Fibroblast of mammary gland (primary cell): ENCODE measurements at places on chromosomes 11 and 22.

DNA sequence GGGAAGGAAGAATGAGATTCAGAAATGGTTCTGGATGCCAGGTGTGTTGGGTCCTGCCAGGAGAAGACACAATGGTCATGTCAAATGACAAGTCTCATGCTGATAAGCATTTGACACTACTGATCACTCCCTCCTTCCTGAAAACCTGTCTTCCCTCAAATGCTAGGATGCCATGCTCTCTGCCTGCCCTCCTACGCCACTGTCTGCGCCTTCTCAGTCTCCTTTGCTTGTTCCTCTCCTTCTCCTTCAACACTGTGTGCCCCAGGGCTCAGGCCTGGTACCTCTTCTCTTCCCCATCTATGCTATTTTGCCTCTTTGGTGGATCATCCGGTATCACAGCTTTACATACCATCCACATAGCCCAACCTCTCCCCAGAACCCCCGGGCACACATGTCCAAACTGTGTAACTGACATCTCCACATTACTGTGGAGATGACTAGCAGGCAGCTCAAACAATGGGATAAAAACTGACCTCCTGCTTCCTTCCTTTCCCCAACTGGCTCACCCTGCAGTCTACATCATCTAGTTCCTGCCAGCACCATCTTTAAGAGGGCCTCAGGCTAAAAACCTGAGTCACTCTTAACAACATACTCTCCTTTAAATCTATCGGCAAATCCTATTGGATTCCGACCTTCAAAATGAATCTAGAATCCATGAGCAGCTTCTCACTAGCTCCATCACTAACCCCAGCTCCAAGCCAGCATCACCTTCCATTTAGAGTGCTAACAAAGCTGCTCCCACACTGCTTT lies 8.2 kb downstream of the AP1B1 start:
- no peak for DNase-seq

DNA sequence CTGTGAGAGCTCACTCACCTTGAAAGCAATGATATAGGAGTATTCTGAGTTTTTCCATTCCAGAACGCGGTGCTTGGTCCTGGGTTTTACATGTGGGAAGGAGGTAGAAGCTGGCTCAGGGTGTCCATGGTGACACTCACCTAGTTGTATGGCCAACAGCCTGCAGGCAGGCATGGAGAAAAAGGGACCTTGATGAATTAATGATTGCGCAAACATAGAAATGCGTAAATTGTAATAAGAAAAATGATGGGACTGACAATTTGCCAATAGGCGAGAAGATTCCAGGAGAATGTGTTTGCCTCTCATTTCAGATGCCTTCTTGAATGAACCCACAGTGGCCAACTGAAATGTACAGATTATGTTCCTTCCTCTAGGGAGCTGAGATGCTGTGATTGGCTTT lies 53.4 kb upstream of the MYO18B start:
- DNase-seq, result no peak

GRCh38 chr11:12469451-12469850 lies 92.1 kb downstream of the PARVA start:
- peak; percentile 50 for DNase-seq

GRCh38 chr22:47144791-47145425 lies 382.5 kb downstream of the TBC1D22A start:
- no peak for DNase-seq

DNA sequence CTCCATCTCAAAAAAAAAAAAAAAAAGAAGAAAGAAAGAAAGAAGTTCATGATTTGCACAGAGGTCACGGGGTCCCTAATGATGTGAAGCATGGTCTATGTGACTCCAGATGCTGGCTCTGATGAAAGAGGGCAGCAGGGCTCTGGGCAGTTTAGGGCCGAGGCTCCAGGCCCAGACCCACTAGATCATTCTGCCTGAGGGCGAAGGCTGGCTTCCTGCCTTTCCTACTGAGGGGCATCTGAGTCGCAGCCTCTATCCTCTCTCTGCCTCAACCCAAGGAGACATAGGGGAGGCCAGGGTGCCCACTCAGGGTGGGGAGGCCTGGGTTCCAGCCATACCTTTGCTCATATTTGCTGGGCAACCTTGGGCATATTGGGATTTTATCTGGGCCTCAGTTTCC lies 4.8 kb downstream of the SLC35E4 start:
- no peak for DNase-seq

DNA sequence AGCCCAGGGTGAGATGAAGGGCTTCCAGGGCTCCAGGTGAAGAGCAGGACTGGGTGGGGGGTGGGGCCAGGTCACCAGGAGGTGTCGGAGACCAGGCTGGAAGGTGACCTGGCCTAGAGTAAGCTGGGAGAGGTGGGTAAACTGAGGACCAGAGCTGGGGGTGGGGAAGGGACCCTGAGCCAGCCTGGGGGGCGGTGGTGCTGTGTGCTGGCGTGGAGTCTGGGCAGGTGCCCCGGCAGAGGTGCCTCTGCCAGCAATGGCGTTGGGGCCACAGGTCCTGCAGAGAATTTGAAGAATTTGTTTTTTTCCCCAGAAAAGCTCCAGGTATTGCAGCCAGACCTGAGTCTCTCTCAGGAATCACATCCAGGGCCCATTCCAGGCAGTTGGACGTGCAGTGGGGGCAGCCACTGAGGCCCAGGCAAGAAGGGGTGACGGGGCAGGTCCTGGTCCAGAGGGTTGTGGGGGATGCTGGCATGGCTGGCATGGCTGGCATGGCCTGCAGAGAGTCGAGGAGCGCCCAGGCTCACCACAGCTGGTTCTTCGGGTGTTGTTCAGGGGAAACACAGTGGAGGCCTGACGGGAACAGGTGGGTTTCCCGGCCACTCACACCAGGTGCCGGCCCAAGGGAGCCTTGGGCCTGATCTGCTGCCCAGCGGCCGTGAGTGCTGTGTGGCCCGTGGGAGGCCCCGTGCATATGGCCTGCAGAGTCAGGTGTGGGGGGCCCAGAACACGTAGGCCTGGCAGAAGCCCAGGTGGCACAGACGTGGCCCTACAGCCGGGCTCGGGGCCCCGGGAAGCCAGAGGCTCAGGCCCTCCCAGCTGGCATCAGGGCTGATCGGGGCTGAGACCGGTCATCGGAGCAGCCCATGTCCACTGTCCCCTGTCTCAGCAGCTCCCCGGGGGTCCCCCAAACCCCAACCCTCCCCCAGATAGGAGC lies 6.4 kb upstream of the MUC6 start:
- DNase-seq, result no peak

DNA sequence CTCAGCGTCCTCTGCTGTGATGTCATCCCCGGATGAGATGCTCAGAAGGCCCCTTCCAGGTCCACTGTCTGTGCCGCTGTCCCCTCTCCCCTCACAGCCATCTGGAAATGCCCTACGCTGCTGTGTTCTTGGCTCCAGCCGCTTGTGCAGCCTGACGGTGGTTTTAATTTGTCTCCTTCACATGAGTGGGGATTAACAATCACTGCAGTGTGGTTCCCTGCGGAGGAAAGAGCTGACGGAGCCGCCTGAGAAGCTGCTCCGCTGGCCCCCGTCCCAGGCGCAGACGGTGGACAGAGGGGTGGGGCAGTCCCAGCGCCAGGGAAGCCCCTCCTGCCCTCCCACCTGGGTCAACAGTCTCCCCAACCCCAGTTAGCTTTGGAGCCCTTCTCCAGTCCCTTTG lies 67.5 kb upstream of the PHF21B start:
- no peak for DNase-seq

DNA sequence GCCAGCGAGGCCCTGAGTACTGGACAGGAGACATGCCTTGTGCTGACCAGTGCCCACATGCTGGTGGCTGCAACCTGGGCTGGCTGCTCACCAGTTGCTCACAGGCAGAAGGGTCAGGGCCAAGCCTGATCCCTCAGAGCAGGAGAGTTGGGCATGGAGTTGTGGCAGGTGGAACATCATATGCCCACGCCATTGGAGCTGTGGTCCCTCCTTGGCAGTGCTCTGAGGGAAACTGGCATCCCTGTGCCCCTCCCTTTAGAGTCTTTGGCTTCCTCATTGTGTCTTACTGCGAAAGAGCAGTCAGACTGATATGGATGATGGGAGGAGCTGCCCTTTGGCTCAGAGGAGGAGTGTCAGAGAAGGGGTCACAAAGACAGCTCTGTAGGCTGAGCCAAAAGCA lies 3.1 kb upstream of the MYEOV start:
- no peak for DNase-seq

DNA sequence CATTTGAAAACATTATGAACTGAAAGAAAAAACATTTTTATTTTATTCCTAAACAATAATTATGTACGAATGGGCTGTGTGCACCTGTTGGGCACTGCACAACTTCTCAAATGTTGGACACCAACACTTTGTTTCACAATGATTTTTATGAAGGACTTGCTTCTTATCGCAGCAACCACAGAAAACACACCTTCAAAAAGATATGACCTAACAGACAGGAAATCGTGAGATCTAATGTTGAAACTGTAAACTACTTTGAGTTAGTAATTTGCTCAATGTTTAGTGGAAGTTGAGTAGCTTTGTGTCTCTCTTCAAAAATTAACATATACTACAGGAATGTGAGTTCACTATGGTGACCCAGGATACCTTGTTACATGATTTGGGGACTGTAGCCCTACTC lies 98.6 kb downstream of the NXPE2 start:
- DNase-seq, result no peak

DNA sequence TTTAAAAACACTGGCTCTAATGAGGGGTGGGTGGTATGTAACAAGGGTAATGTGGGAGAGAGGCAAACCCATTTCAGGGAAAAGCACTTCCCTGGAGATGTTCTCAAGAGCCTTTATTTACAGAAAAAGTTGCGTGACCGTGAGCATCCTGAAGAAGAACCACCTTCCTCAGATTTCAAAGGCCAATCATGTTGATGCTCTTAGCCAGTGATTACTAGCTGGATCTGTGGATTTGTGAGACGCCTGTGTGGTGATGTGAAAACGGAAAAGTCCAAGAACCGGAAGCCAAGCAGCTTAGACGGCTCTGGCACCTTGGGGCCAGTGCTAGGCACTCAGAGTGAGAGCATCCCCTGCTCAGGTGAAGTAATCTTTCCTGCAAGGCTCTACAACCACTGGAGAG lies 12.6 kb upstream of the UBASH3B start:
- no peak for DNase-seq

GRCh38 chr11:86129740-86130540 lies 61.1 kb upstream of the PICALM start:
- DNase-seq, result no peak

GRCh38 chr11:69178819-69179482 lies 23.2 kb downstream of the SMIM38 start:
- DNase-seq, result no peak

- no peak for DNase-seq
Observed at GRCh38 chr11:122394313-122394712, 261.2 kb upstream of the UBASH3B start.

- no peak for DNase-seq
Observed at GRCh38 chr11:12109591-12110196, 696 bp upstream of the MICAL2 start.

- peak; percentile 83 for DNase-seq
Observed at GRCh38 chr11:33808228-33808828, 34.0 kb upstream of the FBXO3 start.

GRCh38 chr11:78706551-78706950 lies 131.9 kb upstream of the NARS2 start:
- no peak for DNase-seq

DNA sequence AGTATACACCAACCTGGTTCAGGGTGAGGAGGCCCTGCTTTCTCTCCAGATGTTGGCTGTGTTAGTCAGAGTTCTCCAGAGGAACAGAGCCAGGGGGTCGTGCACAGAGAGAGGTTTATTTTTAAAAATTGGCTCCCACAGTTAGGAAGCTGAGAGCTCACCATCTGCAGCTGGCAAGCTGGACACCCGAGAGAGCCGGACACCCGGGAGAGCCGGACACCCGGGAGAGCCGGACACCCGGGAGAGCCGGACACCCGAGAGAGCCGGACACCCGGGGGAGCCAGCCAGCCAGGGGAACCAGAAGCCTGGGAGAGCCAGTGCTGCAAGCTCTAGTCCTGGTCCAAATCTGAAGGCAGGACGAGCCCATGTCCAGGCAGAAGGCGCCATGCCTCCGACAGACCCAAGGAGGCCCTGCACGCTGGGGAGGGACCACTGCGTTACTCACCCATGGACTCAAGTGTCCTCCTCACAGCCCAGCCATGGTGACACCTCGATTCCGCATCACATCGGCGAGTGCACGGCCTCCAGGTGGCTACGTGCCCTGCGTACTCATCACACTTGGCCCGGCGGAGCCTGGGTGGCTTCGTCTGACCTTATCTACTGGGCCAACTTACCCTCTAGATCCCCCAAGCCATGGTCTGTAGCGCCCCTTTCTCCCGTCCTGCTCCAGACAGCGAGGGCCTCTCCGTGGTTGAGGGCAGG lies 99.0 kb downstream of the BRD1 start:
- DNase-seq, result no peak

GRCh38 chr11:27209562-27210005 lies 153.4 kb downstream of the CCDC34 start:
- DNase-seq, result peak; percentile 97

GRCh38 chr11:101478587-101479369 lies 105.0 kb downstream of the TRPC6 start:
- no peak for DNase-seq

- DNase-seq, result peak; percentile 41
Observed at GRCh38 chr22:47281126-47282106, 519.0 kb downstream of the TBC1D22A start.

GRCh38 chr22:21069375-21069774 lies 23.6 kb downstream of the LRRC74B start:
- DNase-seq, result no peak

DNA sequence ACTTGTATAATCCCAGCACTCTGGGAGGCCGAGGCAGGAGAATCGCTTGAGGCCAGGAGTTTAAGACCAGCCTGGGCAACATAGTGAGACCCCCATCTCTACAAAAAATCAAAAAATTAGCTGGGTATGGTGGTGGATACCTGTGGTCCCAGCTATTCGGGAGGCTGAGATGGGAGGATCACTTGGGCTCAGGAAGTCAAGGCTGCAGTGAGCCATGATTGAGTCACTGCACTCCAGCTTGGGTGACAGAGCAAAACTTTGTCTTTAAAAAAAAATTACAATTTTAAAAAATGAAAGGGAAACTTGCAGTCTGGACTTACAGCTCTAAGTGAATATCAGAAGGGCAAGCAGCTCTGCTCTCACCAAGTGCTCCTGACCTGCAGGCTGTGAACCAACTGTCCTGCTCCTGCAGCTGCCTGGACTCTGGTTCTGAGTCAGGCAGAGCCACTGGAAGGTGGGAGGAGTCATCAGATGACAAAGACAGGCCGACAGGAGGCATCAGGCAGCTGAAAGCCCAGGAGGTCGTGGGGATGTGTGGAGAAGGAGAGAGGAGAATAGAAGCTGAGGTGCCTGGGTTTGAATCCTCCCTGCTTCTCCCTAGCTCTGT lies 9.6 kb downstream of the SMTNL1 start:
- peak; percentile 69 for DNase-seq

DNA sequence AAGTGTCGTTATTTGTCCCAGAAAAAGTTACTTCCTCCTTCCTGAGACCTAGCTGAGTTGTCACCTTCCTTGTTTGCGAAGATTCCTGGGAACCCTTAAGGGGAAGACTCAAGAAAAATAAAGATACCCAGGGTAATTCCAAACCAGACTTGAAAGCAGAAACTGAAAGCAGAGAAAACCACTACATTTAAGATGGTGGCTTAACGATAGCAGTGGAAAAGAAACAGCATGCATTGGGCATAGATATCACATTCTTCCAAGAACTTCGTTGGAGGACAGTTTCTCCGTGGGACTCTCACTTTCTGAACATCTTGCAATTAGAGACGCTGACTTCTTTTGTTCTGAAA lies 89.1 kb downstream of the FAM76B start:
- no peak for DNase-seq
